ENCODE measurements at places on chromosomes 13 and 19.

DNA sequence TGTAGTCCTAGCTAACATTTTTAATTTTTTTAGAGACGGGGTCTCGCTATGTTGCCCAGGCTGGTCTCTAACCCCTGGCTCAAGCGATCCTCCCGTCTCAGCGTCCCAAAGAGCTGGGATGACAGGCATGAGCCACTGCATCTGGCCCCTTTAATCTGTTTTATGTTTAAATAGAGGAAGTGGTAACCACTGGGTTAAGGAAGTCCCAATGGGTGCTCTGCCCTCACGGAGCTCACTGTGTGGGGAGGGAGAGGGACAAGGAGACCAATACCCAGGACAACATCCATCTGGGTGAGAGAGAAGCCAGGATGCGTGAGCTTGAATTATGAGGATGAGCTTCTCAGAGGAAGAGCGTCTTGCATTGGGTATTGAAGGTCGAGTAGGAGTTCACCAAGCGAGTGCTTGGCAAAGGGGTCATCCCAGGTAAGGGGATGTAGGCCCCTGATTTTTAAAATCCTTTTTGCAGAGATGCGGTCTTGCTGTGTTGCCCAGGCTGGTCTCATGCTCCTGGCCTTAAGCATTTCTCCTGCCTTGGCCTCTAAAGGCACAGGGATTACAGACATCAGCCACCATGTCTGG, 13.8 kb downstream of the YJU2 start:
- no peak for ATAC-seq

DNA sequence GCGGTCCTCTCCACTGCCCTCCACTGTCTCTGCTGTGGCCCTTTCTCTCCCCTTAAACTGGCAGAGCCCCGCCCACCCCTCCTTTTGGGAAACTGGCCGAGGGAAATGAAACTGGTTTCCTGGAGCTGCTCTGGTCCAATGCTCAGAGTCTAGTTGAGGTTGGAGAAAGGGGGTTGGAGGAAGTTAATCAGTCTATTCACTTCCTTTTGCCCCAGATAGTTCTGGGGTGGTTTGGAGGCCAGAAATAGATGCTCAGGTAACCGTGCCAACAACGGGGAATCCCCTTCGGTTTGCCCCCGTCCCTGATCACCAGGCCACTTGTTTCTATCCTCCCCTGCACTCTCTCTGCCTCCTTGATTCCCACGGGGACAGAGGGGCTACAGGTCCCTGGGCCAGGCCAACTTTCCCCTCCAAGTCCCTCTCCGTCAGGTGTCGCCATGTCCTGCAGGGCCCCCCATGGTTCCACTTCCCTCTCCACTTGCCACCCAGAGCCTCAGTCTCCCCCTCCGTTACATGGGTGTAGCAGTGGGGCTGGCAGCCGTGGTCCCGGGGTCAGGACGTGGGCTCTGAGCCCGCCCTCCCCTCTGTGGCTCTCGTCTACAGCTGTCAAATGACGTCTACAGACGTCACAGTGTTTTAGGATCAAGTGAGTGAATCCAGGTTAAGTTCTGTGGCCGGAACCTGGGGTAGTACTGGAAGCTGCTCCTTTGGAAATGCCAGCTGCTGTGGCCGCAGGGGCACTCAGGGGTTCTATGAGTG, at the start of gene IL4I1:
TSS of gene IL4I1 (minus strand) at position 25 of the 759 bp plus-strand sequence. CDS start 727 bp downstream, outside the sequence.
- peak; percentile 60 for ATAC-seq

DNA sequence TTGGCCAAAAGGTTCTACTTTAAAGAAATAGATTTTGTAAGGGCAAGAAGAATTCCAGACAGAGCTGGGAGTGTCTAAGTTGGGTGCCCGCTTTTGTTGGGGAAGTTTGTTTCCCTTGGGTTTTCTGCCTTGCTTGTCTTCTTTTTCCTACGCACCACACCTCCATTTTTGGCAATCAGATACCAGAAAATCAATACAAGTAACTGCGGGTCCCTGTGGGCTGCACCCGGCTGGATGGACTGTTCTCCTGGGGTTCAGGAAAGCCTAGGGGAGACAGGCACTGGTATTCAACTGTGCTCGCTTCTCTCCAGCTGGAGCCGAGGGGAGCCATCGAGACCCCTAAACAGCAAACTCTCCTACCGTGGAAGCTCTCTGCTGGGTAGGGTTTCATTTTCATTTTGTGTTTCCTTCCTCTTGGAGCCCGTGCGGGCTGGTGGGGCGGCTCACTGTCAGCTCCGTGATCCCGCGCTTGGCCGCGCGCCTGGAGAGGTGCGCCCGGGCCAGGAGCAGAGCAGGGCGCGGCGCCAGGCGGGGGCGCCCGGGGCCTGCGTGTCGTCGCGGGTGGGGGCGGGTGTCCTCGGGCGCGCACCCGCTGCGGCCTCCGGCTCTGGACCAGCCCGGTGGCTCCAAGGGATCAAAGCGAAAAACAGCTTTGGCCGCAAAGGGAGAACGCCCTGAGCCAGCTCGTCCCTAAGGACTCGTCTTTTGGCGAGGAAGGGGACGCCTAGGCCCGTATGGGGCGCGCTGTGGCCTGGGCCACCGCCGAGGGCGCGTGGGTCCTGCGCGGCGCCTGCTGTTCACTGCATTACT, 347.2 kb downstream of the ZNF536 start:
- peak; percentile 36 for ATAC-seq

- no peak for ATAC-seq
These were observed 364.0 kb downstream of the KCTD12 start for GRCh38 chr13:76522083-76522755.

GRCh38 chr13:77853703-77854102, 64.9 kb downstream of the EDNRB start:
- ATAC-seq = no peak

GRCh38 chr19:35143231-35143715, at the start of gene FXYD7:
Gene FXYD7 (plus strand): TSS chr19:35143255. CDS start chr19:35143334, 79 bp downstream.
- ATAC-seq = no peak

DNA sequence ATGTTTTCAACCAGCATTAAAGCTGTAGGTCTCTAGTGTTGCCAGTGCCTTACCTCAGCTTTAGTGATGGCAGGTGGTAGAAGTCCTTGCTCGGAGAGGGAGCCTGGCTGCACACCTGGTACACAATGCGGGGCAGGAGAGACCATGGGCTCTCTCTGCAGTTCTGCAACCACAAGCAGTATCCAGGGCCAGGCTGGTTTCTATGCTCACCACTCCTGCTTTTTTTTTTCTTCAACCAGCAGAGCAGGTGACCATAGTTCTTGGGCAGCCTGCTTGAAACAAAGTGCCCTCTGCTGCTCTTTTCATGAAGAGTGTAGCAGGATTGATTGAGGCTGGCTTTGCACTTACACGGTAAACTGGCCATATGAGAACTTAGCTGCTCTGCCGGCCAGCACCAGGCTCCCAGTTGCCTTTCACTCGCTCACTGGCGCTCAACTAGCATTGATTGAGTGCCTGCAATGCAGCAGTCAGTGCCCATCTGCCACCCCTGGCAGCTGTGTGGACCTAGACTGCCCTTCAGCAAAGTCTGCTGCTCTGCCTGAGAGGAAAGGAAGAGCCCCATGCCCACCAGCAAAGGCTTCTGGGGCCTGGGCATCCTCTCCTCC, 4.4 kb upstream of the CHAMP1 start:
- no peak for ATAC-seq

DNA sequence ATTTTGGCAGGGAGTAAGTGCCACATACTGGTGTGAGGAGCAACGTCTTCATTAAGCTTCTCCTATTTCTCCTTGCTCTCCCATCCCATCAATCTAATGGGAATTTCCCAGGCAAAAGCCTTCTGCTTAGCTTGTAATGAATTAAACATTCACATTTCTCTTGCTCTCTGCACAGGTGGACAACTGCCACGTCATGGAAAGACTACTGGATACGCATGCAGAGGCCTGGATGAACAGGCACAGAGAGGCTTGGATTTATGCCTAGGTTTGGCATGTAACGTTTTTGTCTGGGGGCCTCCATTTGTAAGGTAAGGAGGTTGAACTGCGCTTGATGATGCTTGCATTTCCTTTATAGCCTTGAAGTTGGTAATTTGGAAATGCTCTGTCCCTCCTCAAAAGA, 374.8 kb downstream of the KLF12 start:
- ATAC-seq = no peak

GRCh38 chr13:90872491-90873025, 474.9 kb upstream of the MIR17HG start:
- no peak for ATAC-seq

DNA sequence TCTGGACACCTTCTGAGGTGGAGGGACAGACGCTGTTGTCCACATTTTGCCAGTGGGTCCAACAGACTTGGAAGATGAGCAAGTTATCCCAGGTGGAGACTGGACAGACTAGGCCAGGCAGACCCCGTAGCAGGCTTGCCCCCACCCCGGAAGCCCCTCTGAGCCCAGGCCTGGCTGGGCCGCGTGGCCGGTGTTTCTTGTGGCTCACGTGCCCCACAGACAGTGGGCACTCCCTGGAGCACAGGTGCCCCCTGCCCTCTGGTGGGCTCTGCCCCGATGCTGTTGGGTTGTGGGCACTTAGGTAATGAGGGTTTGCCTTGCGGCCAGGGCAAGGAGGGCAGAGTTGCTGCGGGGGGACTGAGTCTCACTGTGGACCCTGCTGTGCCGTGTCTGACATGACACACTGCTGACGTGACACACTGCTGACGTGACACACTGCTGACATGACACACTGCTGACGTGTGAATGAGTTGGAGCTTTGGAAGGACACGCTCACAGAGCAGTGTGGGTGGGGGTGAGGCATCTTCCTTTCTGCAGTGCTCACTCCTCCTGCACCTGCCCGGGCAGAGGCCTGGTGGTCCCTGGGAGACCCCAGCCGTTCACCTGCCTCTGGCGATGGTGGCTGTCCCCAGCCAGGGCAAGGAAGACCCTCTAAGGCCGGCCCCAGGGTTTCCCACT, 25.1 kb downstream of the DOT1L start:
- peak; percentile 93 for ATAC-seq

DNA sequence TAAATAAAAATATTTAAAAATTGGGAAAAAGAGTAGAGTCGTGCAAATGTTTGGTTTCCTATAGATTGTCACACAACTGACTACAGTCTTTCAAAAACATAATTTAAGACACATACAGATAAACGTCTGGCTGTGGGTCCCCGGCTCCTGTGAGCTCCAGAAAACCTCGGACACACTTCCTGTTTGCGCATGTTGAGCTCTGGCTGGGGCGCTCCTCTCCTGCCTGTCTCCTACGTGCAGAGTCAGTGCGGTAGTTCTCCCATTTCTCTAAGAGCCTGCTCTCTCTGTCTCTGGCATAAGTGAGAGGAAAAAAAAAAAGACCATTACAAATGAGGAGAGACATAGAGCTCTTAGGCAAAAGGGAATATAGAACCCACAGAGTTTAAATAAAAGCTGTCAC, 128.2 kb upstream of the OBI1 start:
- ATAC-seq = no peak

- no peak for ATAC-seq
These were observed 1576.7 kb downstream of the SLITRK1 start for GRCh38 chr13:82305588-82305987.

- no peak for ATAC-seq
These were observed 2.3 kb downstream of the CD209 start for GRCh38 chr19:7744871-7745650.

- ATAC-seq = peak; percentile 70
These were observed 7.1 kb upstream of the DPP9 start for GRCh38 chr19:4730740-4731171.

GRCh38 chr13:103799028-103799427, 732.8 kb upstream of the SLC10A2 start:
- no peak for ATAC-seq

DNA sequence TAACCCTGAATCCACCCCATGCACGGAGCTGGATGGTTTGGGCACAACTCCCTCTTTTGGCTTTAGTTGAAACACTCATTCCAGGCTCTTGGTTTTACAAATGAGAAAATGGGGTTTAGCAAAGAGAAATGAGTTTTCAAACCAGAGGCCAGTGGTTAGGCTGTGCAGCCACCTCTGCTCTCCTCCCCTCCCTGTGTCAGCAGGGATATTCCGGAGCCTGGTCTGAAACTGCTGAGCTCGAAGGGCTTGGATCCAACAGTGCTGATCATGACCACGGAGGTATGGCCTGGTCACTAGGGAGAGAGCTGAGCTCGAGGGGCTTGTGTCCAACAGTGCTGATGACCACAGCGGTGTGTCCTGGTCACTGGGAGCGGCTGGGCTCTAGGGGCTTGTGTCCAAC, 41.5 kb downstream of the ZNF787 start:
- no peak for ATAC-seq

DNA sequence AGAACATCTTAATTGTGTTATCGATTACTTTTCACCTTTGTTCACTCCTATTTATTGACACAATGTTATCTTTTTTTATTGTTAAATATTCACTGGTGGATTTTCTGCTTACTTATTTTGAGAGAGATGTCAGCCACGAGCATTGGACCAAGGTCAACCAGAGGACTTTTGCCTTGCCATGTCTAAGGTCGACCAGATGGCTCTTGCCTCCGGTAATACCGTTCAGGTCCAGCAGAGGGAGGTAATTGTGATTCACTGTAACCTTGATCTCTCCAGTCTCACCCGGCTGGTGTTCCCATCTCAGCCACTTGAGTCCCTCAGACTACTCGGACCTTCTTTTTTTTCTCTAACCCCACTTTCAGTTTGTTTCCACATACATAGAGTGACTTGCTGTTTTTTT, 1438.1 kb downstream of the UQCRFS1 start:
- no peak for ATAC-seq

GRCh38 chr19:55473225-55474012, 3.0 kb upstream of the ZNF628 start:
- no peak for ATAC-seq
